ENCODE measurements at places on chromosomes 3 and 15. TPM values are rescaled to one million over a fixed set of nuclear protein-coding genes. Genes with fewer than 3 reads are reported as not detected.

CAMKV gene
- polyA plus RNA-seq = 2.7 TPM

TRIM42 gene
- polyA plus RNA-seq = not detected

CCDC33 gene
- polyA plus RNA-seq = 0.86 TPM

CCR8 gene
- polyA plus RNA-seq = not detected

DNA sequence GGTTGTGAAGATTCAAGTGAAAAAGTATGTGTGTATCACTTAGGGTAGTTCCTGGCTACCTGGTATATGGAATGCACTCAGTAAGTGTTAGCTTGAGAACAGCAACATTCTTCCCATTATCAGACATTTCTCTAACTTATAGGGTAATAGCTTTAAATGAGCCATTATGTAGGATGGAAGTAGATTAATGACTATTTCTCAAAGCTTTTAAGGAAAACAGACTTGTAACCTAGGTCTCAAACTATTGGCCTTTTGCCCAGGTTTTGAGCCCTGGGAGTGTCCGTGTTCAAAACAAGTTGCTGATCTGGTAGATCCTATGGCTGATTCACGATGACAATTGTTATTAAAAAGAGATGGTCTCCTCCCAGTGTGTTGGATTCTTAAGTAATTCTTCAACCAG, 129.1 kb upstream of the UMPS start:
- no peak overlapping the region for H3K4me3 ChIP-seq
- H3K36me3 ChIP-seq = no peaks in the 10 kb centered on the region
- H3K27ac ChIP-seq = no peak overlapping the region
- H3K27me3 ChIP-seq = no peaks in the 10 kb centered on the region
- DNase-seq = no peak
- peaks cover 7% of the 10 kb centered on the region for H3K4me1 ChIP-seq

DNA sequence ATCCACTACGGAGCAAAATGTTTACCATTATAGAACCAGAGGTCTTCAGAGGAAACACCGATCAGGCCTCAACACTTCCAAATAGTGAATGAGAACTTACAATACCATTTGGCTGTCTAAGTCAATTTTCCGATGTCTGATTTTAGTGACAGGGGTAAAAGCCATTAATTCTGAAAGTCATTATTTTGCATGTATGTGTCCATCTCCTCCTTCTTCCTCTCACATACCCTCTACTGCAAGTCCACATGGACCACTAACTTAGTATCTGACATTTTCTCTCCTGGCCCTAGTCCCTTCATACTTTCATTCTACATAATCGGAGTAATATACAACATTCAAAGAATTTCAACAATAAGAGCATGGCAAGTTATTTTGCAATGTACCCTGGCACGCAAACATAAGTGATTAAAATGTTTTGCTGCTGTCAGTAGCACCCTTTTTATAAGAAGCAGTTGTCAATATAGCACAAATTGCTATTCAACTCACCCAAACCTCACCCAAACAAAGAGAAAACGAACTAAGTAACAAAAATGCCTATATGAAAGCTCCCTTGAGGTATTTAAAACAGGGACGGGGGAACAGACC, 1.9 kb downstream of the TOP2B start:
- peak overlapping the region; percentile 86 for H3K4me3 ChIP-seq
- no peaks in the 10 kb centered on the region for H3K27me3 ChIP-seq
- H3K27ac ChIP-seq = peak overlapping the region; percentile 97
- no peaks in the 10 kb centered on the region for H3K36me3 ChIP-seq

DNA sequence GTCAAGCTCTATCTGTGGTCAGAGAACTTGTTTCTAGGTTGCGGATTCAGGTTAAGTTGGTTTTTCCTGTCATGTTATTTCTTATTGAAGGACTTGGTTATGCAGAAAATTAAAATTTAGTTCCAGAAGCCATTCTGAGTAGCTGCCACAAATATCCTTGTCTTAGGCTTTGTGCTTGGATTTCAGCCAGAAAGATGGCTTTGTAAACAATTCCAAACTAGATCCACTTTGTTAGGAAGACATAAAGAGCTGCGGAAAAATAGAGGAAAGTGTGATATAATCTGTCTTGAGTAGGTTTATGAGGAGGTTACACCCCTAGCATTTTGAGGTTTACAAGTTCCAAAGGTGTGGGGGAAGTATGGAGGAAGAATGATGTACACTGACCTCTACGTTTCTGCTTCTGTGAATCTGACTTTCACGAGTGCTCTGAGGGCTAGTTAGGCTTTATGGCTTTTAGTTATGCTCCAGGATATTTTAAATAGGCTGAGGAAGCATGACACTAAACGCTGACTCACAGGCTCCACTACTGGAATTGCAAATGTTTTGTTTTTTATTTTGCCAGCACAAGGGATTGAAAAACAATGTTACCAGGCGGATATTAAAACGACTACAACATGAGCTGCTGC, 46.3 kb upstream of the UTS2B start:
- no peaks in the 10 kb centered on the region for H3K27me3 ChIP-seq
- peak; percentile 16 for DNase-seq
- H3K27ac ChIP-seq = peak overlapping the region; percentile 12
- H3K36me3 ChIP-seq = no peaks in the 10 kb centered on the region
- peaks cover 8% of the 10 kb centered on the region for H3K4me1 ChIP-seq

- no peak overlapping the region for H3K4me3 ChIP-seq
- H3K4me1 ChIP-seq = no peaks in the 10 kb centered on the region
- H3K27me3 ChIP-seq = no peaks in the 10 kb centered on the region
Measured at GRCh38 chr3:185049710-185050109, 103.2 kb downstream of the C3orf70 start.

GRCh38 chr3:155519078-155519477, 225.6 kb upstream of the STRIT1 start:
- H3K27ac ChIP-seq = no peak overlapping the region
- no peaks in the 10 kb centered on the region for H3K27me3 ChIP-seq
- H3K36me3 ChIP-seq = no peaks in the 10 kb centered on the region
- no peaks in the 10 kb centered on the region for H3K4me1 ChIP-seq
- no peak for DNase-seq

DNA sequence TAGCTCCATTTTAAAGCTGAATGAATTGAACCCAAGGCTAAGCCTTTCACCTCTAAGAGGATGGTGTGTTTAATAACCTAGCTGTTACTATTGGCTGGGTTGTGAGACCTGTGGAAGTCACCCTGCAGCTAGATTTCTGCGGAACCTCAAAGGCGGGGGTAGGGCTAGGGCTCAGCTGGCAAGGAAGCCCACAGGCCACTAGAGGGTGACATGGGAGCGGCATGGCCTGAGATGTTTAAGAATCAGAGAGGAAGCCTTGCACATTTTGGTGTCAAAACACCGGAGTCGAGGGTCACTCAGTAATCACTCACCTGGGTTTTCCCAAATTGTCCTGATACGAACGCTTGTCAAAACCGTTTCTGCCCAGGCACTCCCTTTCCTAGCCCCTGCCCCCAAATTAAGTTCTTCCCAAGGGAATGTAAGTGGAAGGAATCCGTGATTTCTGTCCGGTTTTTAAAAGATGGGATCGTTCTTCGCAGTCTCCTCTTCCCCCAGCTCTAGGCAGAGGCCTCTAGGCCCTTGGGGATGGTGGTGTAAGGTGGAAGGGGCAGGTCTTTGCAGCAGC, 3.8 kb upstream of the ACAD9 start:
- H3K4me1 ChIP-seq = peaks cover 14% of the 10 kb centered on the region
- H3K4me3 ChIP-seq = no peak overlapping the region
- H3K27me3 ChIP-seq = no peaks in the 10 kb centered on the region
- DNase-seq = peak; percentile 41
- H3K36me3 ChIP-seq = no peaks in the 10 kb centered on the region
